Right lung (tissue), 10 donors: ENCODE measurements at places on chromosomes 6 and 20. TPM values are rescaled to one million over a fixed set of nuclear protein-coding genes. Genes with fewer than 3 reads are reported as not detected.

- no peak for DNase-seq
Observed at GRCh38 chr20:1306316-1307135, 22.4 kb downstream of the SDCBP2 start.

The ATP9A gene
- polyA plus RNA-seq, result 48.4 TPM

The NKAIN4 gene
- polyA plus RNA-seq, result 7.5 TPM

- DNase-seq, result no peak
Observed at GRCh38 chr20:32470025-32470861, 112.1 kb downstream of the ASXL1 start.

The NOX3 gene
- not detected for polyA plus RNA-seq

DNA sequence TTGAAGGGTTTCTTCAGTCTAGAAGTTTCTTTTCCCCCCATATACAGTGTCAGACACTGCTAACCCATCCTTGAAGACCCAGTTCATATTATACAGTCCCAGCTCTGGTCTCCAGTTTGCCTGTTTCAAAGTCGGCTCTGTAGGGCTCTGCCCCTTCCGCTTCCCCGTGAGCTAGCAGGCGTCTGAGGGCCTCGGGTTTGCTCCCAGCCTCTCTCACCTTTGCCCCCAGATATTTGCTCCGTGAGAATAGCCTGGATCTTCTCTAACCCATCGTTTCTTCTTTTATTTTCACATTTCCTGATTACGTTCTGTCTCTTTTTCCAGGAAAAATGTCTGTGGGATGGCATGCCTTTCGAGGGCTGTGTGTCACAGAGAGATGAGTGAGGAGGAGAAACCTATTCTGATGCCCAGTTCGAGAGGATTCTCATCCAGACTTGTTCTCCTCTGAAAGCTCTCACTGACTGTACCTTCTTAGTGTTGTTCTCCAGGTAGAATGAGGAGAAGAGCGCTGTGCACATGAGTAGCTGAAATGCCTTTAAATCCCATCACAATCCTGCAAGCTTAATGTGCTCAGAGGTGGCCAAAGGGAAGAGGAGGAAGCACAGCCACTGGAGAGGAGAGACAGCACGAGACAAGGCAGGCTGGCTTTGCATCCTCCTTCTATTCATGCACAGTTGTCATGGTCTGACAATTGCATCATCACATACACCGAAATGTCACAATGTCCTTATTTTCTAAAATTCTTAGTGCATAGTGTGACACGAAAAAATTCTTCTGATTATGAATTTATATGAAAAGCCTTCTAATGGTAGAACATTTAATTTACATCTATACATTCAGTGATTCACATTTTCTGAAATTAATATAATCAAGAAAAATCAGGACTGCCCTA, 171.1 kb downstream of the FOXA2 start:
- DNase-seq, result no peak

GRCh38 chr6:93243231-93243778, 176.1 kb downstream of the EPHA7 start:
- no peak for DNase-seq

- no peak for DNase-seq
Observed at GRCh38 chr6:85008296-85009009, 244.1 kb upstream of the TBX18 start.

The ALDH5A1 gene
- 10.7 TPM for polyA plus RNA-seq

DNA sequence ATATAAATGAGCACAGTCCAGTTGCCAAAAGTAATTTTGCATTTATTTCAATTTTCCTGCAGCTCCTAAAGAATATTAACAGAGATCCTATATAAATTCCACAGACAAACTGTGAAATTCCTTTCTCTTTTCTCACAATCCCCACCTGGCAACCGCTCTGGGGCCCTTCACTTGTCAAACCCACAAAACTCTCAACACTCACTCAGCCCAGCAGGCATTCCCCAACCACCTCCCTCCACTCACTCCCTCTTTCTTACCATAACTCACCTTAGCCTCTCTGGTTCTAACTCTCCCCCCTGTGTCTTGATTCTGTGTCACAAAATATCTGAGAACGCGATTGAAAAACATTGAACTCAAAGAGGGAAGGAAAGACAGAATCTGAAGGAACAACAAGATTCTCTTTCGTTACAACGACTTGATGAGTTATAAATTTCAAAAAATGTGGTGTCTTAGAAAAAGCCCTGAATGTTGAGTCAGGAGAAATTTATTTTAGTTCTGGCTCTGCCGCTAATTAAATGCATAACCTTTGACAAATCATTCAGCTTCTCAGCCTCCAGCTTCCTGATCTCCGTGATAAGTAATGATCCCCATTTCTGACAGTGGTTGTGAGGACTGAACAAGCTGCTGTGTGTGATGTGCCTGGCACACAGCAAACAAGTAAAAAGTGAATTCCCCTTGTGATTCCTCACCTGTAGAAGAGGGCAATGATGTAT, 87.9 kb downstream of the UNC5CL start:
- DNase-seq, result no peak

- no peak for DNase-seq
Observed at GRCh38 chr6:100209323-100210136, 215.5 kb upstream of the MCHR2 start.

DNA sequence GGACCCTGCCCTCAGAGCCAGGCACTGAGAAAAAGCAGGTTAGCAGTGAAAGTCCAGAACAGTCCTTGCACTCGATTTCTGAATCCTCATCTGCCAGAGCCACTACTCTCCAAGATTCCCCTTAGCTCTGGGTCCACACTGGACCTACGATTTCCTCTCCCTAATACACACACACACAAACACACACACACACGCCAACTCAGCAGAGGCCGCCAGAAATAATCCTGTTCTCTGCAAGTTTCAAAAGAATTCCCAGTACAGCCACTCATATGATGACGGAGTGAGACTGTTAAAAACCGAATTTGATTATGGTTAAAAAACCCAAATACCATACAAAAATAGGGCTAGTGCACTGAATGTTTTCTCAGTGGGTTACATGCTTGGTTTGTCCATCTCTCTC, 90.8 kb downstream of the GMPR start:
- no peak for DNase-seq

The DZANK1 gene
- 9.8 TPM for polyA plus RNA-seq

DNA sequence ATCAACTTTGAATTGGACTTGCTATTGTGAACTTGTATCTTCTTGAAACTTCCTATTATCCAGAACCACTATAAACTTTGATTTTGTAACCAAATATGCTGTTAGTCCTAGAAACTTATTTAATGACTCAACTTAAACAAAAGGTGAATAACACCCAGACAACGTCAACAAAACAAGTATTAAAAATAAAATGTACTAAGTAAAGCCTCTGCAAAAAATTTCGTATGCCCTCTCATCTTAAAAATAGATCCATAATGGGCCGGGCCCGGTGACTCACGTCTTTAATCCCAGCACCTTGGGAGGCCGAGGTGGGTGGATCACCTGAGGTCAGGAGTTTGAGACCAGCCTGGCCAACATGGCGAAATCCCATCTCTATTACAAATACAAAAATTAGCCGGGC, 401.7 kb downstream of the ESR1 start:
- DNase-seq, result no peak

The EDN1 gene
- 47.6 TPM for polyA plus RNA-seq

The KIAA0408 gene
- polyA plus RNA-seq, result 21.4 TPM

GRCh38 chr20:48154040-48154765, 368.9 kb upstream of the SULF2 start:
- DNase-seq, result no peak

GRCh38 chr6:46948699-46949098, 27.0 kb upstream of the ADGRF5 start:
- DNase-seq, result no peak

DNA sequence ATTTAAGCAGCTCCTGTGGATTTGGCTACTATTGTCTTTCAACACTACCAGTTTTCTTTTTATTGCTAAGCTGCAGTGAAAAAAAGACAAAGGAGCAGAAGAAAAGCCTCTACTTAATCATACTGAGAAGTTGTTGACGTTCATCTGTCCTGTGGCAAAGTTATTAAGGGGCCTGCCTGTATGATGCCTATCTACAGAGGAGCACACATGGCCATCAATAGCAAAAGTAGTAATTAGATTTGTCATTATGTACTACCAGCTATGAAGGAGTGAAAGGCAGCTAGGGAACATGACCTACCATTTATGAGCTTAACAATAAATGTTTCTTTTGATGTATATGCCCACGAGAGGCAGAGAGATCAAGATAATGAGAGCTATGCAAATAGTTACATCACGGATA, 620.9 kb downstream of the PHF3 start:
- no peak for DNase-seq

- DNase-seq, result no peak
Observed at GRCh38 chr20:47405775-47406325, 49.4 kb upstream of the ZMYND8 start.

DNA sequence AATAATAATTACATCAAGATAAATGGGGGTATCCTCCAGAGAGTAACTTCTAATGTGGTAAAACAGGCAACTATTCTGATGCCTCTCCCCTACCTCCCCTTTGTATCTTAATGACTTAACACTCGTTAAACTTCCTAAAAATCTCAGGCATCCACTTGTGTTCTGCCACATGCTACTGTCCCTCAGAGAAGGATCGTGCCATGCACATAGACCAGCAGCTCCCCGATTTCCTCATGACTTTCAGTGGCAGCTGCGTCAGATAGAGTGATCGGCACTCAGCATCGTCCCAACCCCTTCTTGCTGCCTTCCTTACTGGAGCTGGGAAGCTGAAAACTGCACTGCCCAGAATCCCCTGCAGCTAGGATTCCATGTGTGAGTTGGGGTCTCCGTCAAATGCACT, 32.1 kb downstream of the RIPOR2 start:
- no peak for DNase-seq

DNA sequence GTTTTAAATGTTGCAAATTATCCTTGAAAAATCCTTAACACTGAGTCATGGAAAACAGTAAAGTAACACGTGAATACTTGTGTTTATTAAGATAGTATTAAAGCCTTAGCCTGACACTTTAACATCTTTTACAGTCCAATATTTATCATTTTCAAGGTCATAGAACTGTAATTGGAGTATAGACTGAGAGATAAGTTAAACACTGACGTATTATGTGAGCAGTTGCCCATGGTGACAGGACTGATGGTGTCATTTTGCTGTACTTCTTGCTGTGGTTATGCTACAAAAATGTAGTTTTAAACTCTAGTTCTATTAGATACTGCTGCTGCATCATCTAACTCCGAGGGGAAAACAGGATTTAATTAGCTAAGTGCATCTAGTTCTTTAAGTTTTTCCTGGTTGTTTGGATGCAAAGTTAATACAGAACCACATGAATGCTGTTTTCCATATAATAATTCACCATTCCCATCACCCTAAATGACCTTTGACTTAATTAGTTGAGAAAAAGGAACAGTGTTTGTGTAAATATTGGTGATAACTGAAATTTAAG, 37.8 kb downstream of the SLC2A12 start:
- DNase-seq, result no peak

The RSPH4A gene
- 7.5 TPM for polyA plus RNA-seq

- no peak for DNase-seq
Observed at GRCh38 chr6:132354517-132355167, 46.6 kb downstream of the MOXD1 start.

DNA sequence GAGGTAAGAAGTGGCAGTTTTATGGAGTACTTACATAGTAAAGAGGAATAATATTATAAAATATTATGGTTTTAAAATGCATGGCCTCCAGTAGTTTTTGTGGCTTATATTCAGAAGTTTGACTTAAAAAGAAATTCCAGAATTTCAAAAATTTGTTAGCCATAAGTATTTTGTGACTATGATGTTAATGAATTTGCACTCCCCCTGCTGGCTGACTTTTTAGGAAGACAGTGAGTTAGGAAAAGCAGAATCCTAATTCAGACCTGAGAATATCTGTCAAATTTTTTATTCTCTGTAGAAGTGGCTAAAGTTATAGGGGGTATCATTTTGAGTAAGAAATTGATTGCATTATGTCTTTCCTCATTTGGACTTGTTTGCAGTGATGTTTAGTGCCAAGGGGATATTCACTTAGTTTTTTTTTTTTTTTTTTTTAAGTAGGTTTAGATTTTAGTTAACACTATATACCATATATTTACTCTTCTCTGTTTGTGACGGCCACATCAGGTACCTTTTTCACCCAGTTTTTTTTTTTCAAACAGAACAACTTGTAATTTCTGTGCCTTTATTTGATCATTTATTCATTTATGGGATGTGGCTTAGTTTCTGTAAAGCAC, 40.8 kb downstream of the ZFAND3 start:
- DNase-seq, result no peak

- DNase-seq, result no peak
Observed at GRCh38 chr6:93319304-93319703, 100.1 kb downstream of the EPHA7 start.

DNA sequence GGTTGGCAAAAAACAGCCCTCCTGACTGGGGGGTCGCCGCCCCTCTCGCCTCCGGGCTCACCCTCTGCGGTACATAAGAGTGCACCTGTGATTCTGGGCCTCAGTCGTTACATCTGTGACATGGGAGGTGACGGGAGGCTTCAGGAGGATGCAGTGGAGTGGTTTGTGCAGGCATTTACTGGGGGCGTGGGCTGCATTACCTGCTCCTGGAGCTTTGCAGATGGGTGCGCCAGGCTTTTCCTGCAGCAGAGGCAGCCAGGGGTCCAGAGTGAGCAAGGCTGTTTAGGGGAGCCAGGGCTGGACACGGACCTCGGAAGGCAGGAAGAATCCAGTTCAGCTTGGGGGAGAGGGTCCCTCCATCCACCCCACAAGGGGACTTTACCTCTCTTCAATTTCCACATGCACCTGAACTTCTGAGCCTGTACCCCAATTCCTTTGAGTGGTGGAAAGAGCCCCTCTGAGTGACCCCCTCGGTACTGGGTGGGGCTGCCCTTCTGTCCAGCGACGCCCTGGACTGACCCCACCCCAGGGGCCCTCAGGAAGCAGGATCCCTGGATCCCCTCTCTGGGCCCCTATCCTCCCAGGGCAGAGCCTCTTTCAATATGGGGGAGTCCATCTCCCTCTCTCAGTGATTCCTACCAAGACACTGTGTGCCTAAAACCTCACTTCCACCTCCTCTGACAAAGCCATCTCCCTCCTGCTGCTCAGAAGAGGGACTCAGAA, 134.0 kb downstream of the TAF4 start:
- DNase-seq, result no peak

DNA sequence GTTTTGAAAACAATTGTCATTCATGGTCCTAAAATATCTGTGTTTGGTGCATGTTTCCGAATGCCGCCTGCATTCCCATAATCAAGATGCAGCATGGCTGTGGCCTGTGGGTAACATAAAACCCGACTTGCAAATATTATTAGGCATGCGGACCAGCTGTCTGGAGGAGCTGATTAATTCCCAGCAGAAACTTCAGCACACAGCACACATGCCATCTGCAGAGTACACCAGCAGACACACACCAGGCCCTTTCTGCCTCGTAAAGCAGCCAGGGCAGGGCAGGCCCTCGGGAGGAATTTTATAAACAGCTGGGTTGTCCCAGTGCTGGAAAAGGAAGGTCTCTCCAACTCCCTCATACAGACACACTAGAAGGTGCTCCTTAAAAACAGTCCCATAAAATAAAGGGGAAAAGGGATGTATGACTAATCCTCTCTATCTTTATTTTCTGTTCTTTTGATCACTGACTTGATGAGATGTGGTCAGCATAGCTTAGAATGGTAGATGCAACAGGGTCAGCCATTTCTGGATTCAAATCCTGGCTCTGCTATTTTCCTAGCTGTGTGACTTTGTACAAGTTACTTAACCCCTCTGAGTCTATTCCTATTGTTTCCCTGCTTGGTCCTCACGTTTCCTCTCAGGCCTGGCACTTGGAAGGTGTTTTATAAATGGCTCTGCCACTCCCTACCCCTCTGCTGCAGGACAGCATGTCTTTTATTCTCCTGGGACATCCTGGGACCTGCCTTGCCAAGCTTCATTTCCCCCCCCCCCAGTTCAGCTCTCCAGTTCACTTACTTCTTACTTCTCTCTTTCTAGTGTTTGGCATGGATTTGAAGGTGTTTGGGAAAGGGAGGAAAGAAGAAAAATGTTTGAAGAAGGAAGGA, 85.9 kb upstream of the TRAF3IP2 start:
- DNase-seq, result no peak
